ENCODE measurements at places on chromosomes 13 and 19.

DNA sequence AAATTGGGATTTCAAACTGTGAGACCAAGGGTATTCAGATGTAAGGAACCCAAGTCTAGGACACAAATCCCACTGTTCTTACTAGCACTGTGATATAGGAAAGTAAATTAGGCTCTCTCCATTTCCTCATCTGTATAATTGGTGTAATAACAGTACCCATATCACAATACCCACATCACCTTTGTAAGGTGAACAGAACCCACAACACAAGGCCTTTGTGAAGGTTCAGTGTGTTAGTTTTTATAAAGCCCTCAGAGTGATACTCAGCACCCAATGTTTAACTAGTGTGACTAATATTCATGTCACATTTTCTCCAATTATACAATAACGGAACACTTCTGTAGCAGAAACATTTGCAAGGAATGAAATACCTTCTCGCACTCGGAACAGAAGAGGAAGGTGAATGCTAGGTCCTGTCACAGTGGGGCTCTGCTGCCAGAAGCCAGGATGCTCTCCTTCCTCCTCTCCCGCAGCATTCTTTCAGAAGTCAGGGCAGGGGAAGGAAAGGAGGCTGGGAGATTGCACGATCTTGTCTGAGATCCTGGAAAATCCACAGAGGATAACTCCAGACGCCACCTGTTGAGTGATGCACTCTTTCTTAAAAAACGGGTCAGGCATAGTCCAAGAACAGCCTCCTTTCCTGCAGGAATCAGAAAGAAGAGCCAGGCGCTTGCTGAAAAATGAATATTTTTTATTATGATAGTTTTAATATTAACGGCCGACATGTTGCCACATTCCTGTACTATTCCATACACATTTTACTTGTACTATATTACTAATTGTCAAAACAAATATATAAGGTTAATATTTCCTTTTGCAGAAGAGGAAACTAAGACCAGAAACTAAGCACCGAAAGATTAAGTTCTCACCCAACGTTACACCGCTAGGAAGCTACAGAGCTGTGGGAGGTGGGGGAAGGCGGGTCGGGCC lies 762 bp downstream of the ZNF45 start:
- DNase-seq, result no peak
- H3K27ac ChIP-seq, result peak overlapping the region; percentile 80
- no peaks in the 10 kb centered on the region for H3K27me3 ChIP-seq
- H3K36me3 ChIP-seq, result no peaks in the 10 kb centered on the region

- no peak overlapping the region for H3K4me3 ChIP-seq
- H3K36me3 ChIP-seq, result peaks cover 30% of the 10 kb centered on the region
- peaks cover 74% of the 10 kb centered on the region for H3K4me1 ChIP-seq
- H3K27me3 ChIP-seq, result no peaks in the 10 kb centered on the region
- peak overlapping the region; percentile 28 for H3K27ac ChIP-seq
These were observed 8.9 kb downstream of the ATG4D start for GRCh38 chr19:10552510-10553053.

GRCh38 chr13:99469041-99469440 lies 32.2 kb upstream of the TM9SF2 start:
- no peak for DNase-seq
- no peaks in the 10 kb centered on the region for H3K27me3 ChIP-seq
- H3K27ac ChIP-seq, result no peak overlapping the region
- no peaks in the 10 kb centered on the region for H3K4me1 ChIP-seq
- no peak overlapping the region for H3K4me3 ChIP-seq
- no peaks in the 10 kb centered on the region for H3K36me3 ChIP-seq

GRCh38 chr13:44930963-44931623 lies 58.2 kb downstream of the NUFIP1 start:
- H3K4me1 ChIP-seq, result peaks cover 50% of the 10 kb centered on the region
- H3K27me3 ChIP-seq, result no peaks in the 10 kb centered on the region
- H3K4me3 ChIP-seq, result no peak overlapping the region
- no peak for DNase-seq
- peak overlapping the region; percentile 9 for H3K27ac ChIP-seq
- no peaks in the 10 kb centered on the region for H3K36me3 ChIP-seq
